Ecto neural progenitor cell (in vitro differentiated cells): ENCODE measurements at places on chromosomes 5 and 9.

- no peak for DNase-seq
Observed at GRCh38 chr5:12217039-12217438, 312.8 kb upstream of the CTNND2 start.

DNA sequence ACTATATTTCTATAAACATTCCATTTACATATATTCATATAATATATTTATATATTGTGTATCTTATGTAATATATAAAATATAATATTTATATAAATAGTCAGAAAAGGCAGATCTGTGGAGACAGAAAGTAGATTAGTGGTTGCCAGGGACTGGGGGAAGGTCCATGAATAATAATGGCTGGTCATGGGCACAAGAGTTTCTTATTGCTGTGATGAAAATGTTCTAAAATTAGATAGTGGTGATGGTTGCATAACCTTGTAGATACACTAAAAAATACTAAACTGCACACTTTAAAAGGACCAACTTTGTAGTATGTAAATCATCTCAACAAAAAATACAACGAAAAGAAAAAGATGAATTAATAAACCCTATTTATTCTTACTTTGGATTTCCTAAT lies 47.3 kb downstream of the NUP155 start:
- DNase-seq: no peak

DNA sequence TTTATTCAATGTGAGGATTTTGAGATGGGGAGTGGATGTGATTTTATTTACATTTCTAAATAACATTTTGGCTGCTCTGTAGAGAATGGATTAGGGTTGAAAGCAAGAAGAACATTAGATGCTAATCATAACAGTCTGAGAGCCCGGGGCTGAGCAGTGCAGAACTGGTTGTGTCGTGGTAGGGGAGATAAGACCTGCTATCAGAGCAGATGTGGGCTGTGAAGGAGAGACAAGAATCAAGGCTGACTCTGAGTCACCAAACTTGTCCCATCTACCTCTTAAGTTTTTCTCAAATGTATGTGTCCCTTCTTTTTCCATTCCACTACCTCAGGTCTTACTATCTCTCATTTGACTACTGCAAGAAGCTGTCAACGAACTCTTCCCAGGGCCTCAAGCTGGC lies 35.4 kb upstream of the SLC28A3 start:
- no peak for DNase-seq

DNA sequence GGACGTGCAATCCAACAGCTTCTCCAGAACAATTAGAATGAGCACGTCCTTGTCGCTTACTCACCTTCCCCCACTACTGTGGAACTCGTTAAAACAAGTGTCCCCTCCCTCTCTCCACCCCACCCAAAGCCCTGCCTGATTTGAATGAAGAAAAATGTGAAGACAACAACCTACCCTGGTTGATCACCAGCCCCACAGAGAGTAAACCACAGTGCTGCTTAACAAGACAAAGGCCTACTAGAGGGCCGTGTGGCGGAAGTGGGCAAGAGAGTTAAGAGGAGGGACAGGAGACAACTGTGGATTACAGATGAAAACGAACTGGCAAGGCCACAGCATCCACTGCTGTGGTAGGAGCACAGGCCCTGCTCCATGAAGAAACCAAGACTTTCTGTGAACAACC lies 51.1 kb downstream of the CDK5RAP2 start:
- DNase-seq: no peak

DNA sequence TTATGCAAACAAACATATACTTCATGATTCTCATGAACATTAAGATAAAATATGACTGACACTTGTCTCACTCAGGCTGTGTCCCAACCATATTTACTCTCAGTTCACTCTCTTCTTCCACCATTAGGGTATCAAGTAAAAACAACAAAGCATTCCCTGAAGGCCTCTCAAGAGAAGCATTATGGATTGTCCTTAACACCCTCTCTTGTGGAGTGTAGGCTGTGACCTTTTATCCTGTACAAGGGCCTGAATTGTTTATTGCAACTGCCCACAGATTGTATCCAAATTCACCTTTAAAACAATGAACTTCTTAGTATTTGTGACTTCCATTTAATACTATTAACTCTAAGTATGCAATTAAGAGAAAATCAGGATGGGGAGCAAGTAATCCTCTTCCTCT lies 78.1 kb downstream of the RICTOR start:
- no peak for DNase-seq

DNA sequence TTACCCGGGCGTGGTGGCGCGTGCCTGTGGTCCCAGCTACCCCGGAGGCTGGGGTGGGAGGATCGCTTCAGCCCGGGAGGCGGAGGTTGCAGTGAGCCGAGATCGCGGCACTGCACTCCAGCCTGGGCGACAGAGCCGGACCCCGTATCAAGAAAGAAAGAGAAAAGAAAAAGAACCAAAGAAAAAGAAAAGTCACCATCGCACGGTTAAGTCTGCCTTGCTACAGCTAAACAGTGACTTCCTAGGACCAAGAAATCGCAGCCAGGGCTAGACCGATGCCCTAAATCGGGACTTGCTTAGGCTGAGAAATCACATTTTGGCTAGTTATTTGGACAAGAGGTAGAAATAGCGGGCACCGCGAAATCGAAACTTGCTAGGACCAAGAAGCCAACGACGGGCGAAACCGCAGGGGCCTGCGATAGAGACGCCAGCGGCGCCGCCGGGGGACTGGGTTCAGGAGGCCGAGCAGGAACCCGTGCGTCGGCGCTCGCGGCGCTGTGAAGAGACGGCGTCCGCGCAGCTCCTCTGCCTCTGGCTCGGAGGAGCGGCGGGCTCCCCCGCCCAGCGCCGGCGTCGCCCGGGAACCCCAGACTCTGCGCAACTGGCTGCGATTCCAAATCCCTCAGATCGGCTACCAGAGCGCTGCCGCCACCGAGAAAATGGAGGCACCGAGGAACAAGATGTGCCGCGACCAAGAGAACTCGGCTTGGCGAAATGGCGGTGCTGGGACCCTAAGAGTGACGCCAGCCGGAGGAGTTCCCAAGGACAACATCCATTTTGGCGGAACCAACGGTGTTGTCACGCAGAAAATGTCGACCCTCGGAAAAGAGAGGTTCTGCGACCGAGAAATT lies 26.1 kb upstream of the ANXA2R start:
- DNase-seq: peak; percentile 83

DNA sequence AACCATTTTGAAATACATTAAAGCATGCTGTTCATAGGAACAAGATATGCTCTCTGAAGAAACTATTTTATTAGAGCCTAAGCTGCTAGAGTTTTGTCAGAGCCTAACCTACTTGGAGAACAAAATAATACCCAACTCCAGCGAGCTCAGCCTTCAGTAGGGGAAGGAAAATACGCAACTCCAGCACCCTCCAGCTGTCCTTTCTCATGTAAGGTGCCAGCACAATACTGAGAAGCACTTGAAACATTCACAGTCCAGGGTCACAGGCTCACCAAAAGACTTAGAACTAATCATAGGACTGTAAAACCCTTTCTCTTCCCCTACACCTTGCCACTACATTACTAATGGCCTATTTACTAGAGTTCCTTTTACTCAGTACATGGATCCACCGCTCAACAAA lies 18.9 kb downstream of the DPYSL3 start:
- no peak for DNase-seq

DNA sequence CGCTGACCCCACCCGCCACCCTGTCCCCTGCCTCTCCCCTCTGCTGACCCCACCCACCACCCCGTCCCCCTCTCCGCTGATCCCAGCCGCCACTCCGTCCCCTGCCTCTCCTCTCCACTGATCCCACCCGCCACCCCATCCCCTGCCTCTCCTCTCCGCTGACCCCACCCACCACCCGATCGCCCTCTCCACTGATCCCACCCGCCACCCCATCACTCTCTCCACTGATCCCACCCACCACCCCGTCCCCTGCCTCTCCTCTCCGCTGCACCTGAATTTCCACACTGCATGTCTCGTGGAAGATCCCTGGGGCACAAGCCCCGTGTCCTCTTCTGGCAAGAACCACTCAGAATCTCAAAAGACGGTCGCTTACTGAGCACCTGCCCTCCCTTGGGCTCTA lies 53.4 kb upstream of the OLFM1 start:
- no peak for DNase-seq

DNA sequence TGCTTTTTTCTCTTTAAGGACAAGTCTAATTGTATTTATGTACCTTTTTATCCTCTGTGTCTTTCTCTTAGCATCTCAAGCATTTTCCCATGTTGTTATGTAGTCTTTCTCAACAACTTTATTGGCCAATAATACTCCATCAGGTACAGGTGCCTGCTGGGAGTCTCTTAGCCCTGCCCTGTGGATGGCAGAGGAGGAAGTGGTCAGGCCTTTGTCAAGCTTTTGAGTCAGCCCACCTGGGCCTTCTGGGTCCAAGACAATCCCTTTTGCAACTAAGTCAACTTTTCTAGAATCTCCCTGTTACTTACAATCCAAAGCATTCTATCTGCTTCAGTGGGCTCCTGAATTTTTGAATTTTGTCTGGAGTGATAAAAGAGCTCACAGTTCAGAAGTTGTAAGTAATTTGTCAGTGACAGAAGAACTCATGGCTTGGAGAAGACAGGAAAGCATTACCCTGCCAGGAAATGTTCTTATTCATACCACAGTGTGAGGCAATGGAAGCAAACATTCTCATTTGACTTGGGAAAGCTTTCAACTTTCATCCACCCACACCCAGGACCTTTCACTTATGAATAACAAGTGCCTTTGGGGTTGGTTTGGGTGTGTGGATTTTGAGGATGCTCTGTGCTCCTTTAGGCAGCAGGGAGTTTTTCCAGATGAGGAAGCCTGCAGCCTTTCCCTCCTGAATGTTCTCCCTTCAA lies 200.0 kb upstream of the S1PR3 start:
- DNase-seq: no peak

DNA sequence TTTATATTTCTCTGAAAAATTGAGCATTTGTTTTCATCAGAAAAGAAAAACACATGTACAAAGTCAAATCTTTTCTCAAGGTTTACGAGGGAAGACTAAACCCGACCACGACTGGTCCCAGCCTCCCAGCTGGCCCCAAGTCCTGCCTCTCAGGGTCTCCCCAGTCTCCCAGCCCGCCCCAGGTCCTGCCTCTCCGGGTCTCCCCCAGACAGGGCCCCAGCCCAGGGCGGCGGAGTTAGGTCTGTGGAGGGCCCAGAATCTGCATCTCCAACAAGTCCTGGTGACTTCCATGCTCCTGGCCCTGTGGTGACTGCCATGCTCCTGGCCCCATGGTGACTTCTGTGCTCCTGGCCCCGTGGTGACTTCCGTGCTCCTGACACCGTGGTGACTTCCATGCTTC lies 359.9 kb downstream of the IRX2 start:
- no peak for DNase-seq

DNA sequence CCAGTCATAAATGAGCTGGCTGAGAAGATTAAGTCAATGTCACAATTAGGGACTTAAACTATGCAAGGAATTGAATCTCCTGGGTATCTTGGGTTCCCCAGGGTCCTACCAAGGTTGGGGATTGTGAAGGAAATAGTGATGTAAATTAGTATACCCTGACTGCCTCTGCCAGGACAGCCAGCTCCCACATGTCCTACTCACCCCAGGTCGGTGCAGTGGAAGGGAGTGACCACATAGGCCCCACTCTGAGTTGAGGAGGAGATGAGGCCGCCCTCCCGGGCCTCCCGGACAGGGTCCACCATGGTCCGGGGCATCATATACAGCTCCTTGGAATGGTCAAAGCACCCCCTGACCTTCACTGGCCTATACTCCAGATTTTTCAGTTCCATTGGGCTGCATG lies 2.7 kb downstream of the SURF1 start:
- no peak for DNase-seq

GRCh38 chr5:73954381-73954780 lies 328.4 kb downstream of the ARHGEF28 start:
- no peak for DNase-seq

DNA sequence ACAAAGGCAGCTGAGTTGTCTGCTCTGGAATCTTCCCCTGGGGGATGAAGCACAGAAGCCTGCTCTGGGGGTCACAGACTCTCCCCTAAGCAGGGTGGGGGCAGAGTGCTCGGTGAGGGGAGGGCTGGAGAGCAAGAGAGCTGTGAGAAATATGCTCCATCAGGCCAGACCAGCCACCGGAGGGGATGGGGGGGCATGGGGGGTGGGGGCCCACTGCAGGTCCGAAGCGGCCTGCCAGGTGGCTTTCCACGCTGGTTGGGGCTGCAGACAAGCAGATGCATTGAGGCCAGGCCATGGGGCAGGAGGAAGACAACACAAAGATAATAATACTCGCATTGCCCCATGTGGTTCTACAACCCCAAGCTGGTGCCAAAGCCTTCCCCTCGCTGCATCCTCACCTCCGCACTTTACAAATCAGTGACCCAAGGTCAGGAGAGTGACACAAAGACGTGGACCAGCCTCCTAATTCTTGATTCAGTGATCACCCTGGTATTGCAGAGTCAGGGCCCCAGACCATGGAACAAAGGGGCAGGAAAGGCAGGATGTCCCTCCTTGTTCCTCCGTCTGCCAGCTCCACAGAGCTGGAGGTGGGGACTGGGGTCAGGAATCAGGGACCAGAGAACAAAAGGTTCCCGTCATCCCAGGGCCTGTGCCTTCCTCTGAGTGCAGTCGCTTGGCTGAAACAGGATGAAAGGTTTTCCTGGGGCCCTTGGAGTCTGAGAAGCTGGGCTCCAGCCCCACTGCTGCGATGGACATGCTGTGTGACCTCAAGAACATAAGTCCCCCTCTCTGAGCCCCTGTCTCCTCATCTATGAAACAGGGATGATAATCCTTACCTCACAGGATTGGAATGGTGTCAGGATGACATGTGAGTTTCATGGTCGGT lies 37.2 kb upstream of the GABRP start:
- peak; percentile 60 for DNase-seq

- DNase-seq: no peak
Observed at GRCh38 chr5:156376751-156377150, 49.8 kb downstream of the SGCD start.

DNA sequence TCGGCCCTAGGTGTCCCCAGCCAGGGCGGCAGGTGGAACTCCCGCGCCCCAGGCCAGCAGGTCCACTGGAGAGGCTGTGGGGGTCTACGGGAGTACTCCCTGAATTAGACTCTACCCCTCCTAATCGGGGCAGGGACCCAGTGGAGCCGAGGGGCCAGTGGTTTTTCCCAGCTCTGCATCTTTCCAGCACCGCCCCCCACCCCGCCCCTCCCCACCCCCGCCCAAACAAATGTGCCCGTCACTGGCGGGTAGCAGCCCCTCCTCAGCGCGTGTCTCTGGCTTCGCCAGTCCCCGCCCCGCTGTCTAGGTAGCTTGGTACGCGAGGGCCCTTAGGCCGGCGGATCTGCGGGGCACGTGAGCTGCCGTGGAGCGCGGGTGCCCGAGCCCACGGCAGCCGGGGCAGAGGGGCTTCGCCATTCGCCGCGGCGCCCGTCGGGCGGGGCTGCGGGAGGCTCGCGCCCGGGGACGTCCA lies 7.0 kb downstream of the UNC5A start:
- DNase-seq: no peak

GRCh38 chr9:130466537-130467217 lies 21.9 kb downstream of the ASS1 start:
- DNase-seq: no peak

DNA sequence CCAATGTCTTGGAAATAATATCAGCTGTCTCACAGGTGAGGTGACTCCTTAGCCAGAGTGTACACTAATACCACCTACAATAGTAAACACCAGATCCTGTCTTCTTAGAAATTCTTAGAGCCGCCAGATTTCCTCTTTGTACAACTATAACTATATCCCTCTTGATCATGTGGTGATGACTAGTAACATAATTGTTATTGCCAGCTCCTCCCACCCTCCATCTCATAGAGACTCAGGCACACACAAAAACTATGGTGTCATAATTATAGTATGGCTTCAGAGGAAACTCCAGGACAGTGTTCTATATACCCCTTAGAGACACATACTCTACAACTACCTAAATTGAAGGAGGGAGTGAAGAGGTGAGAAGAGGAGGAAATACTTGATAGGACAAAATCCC lies 33.1 kb downstream of the PGGT1B start:
- DNase-seq: no peak
